H4 (cell line): ENCODE measurements at places on chromosomes 13 and 19.

- no peak for DNase-seq
Observed at GRCh38 chr13:114157869-114158495, 21.1 kb upstream of the CFAP97D2 start.

DNA sequence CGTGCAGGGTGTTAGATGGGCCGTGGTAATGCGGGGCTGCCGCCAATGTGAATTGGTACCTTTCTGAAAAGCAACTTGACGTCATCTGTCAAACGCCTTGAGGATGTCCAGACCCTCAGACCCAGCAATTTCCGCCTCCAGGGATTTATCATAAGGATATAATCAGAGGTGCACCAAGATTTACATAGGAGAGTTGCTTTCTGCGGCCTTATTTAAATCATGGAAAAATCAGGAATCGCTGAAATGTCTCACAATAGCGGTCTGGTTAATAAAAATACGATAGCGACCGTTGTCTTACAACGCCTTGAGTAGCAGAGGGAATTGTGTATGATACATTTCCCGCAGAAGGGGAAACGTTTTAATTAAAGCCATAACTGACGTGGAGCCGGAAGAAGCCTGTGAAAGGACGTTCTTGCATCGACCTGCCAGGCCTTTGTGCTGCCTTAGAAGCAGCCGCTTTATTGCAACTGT is 32.3 kb upstream of the NDUFS7 start:
- no peak for DNase-seq

- no peak for DNase-seq
Observed at GRCh38 chr19:31598730-31599238, 249.5 kb upstream of the TSHZ3 start.

GRCh38 chr19:16535381-16535780 is 6.9 kb downstream of the CHERP start:
- DNase-seq: no peak

- DNase-seq: peak; percentile 73
Observed at GRCh38 chr13:27182844-27183497, 11.4 kb upstream of the USP12 start.
